CD4-positive, alpha-beta T cell treated with Interleukin-2 at 100 ng/mL for 4 hours (primary cell): ENCODE measurements at places on chromosomes 6 and 20.

DNA sequence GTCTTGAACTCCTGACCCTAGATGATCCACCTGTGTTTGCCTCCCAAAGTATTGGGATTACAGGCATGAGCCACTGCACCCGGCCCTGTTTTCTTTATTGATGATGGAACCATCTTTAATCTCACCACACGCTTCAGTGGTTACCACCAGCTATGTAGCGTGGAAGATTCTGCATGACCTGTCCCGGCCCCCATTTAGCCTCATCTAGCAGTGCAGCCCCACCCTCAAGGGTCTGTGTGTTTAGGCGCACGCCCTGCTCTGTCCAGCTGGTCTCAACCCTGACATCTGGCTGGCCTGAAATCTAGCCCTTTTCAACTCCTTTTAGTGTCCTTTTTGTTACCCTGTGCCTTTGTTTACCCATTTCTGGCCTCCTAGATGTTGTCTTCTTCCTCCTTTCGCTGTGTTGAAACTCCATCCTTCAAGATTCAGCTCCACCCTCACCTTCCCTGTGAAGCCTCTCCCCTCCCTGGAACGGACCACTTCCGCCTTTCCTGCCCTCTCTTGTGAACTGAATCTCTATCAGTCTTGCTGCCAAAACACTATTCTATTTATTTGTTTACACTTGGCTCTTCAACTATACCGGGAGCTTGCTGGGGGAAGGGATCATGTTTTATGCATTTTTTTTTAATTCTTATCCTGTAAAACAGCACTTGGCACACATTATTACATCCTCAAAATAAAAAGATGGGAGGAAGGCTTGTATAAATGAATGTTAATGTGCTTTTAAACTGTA, 101.0 kb upstream of the MTHFD1L start:
- no peak for DNase-seq

GRCh38 chr6:80540700-80541099, 434.2 kb downstream of the BCKDHB start:
- no peak for DNase-seq

GRCh38 chr6:136921936-136922684, at the start of gene SLC35D3:
SLC35D3 (plus strand) TSS chr6:136922301; CDS start chr6:136922429, 128 bp downstream.
- DNase-seq, result no peak

DNA sequence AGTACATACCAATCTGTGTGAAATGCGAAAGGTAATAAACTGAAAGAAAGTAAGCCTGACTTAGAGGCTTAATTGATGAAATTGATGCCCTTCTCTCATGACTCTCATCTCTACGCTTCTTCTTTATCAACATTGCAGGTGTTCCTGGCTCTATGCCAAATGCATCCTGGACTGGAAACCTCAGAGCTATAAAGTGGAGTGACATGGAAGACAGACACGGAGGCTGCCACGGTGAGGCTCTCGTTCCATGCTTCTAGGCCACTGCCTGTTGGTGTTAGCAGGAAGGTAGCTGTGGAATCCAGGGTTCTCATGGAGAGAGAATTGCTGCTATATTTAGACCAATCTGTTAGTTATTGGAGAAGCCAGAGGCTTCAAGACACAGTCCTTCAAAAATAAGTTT, 73.2 kb downstream of the C6orf52 start:
- DNase-seq, result no peak

DNA sequence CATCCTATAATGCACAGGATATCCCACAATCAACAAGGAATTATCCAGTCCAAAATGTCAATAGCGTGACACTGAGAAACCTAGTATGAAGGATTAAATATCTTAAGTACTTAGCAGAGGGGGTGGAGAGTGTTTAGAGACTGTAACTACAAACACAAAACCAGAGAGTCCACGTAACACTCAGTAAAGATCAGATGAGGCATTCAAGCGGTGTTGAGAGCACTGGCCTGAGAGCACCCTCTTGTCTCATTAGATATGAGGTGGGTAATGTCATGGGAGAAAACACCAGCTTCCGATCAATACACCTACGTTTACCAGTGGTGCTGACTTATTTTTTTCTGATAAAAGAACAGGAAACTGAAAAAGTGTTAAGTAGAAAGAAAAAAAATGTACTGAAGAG, 2.3 kb downstream of the FAM184A start:
- DNase-seq, result peak; percentile 40

GRCh38 chr6:107198631-107199416, 83.5 kb upstream of the BEND3 start:
- no peak for DNase-seq

- DNase-seq, result no peak
Measured at GRCh38 chr20:49563015-49563980, 4.6 kb downstream of the PTGIS start.

- DNase-seq, result no peak
Measured at GRCh38 chr20:48771542-48771941, 56.3 kb downstream of the PREX1 start.

- DNase-seq, result peak; percentile 14
Measured at GRCh38 chr6:96947055-96947454, 22.5 kb downstream of the KLHL32 start.

GRCh38 chr6:15260099-15260821, 14.4 kb downstream of the JARID2 start:
- no peak for DNase-seq

- DNase-seq, result no peak
Measured at GRCh38 chr6:155011809-155012291, 16.7 kb downstream of the TIAM2 start.

- peak; percentile 8 for DNase-seq
Measured at GRCh38 chr20:47574616-47575364, 73.1 kb downstream of the NCOA3 start.

DNA sequence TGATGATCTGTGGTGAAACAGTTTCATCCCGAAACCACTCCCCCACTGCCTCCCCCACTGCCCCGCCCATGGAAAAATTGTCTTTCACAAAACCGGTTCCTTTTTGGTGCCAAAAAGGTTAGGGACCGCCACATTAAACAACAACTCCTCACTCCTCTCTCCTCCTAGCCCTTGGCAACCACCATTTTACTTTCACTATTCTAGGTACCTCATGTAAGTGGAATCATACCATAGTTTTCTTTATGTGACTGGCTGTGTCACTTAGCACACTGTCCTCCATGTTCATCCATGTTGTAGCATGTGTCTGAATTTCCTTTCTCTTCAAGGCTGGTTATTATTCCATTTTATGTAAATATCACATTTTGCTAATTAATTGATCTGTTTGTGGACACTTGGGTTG, 99.3 kb downstream of the UTRN start:
- no peak for DNase-seq

DNA sequence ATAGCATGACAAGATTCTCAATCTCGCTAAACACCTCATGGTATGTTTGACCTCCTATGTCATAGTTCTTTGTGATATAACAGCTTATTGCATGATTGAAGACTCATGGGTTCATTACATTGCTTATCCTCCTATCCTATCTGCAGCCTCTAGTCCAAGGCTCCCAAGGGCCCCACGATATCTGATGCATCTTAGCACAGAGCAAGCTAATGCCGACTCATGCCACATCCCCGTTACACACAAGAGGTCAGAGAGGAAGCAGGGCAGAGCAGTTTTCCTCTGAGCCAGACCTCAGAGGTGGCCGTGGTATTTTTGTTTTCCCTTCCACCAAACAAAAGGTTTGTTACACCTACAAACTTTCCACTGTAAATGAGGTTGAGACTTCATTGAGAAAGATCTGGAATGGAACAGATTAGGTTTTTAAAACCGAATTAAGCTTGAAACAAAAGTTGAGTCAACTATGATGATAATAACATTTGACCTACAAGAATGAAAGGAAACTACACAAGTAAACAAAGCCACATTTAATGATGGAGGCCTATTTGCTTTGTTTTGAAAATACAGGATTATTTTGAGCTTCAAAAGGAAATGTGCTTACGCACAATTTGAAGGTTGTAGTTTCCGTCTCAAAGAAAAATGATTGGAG, 133.9 kb upstream of the MYLIP start:
- DNase-seq, result no peak

DNA sequence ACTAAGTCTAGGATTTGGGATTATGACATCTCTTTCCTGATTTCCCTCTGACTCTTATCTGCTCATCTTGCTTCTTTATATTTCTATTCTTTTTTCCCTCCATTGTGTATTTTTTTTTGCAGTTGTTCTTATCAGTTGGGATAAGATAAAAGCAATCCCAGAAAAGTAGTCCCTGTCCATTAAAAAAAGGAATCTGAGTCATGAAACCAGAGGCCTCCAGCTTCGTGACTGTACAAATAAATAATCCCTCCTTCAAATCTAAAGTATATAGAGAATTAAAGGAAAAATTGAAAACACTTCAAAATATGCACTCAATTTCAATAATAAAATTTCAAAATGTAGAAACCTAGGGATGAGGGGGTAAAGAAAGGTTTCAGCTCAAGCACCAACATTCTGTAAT, 317.8 kb upstream of the NT5E start:
- DNase-seq, result no peak

- DNase-seq, result no peak
Measured at GRCh38 chr6:122696853-122697252, 82.7 kb upstream of the FABP7 start.

DNA sequence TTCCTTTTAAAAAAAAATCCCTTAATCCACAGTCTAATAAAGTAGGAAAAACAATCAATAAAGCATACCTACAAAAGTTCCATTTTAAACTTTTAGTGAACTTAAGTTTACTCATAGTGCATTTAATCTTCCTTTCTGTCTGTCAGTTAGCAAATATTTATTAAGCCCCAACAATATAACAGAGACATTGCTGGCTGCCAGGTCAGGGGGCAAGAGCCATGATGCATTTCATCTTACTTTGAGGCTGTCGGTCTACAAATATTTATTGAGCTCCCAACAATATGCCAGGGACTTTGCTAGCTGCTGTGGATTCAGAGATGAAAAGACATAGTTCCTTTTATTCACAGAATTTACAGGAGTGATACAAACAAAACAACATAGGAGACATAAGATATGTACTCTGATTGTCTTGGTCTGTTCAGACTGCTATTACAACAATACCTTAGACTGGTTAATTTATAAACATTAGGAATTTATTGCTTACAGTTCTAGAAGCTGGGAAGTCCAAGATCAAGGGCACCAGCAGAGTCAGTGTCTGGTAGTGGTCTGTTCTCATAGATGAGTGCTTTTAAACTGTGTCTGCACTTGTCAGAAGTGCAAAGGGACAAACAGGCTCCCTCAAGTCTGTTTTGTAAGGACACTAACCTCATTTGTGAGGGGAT, 118.6 kb downstream of the PLCB1 start:
- no peak for DNase-seq

GRCh38 chr6:14231501-14232280, 114.1 kb downstream of the CD83 start:
- DNase-seq, result no peak

DNA sequence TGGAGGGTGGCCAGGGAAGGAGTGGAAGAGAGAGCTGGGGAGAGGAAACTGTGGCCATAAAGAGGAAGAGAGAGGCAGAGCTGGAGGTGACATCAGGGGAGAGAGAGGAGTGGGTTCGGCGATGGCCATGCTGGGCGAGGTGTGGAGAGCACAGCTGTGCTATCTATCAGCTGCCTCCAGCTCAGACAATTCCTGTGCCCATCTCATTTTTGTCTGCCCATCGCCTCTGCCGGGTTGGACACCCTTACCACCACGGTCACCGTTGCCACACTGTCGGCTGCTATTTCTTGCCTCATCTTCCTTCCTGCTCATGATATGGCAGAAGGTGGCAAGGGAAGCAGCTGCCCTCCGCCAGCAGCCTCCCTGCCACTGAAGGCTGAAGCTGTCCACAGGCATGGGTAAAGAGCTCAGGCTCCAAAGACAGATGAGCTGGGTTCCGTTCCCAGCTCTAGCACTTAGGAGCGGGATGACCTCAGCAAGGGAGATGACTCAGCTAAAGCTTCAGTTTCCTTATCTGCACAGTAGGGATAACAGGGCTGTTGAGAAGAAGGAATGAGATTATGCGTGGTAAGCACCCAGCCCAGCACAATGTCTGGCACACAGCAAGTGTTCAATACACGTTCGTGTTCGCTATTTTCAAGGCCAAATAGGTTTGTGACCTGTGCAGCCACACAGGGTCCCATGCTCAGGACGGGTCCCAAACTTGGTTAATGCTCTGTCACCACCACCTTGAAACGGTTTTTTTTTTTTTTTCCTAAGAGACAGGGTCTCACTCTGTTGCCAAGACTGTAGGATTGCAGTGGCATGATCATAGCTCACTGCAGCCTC, 21.9 kb upstream of the TAF8 start:
- no peak for DNase-seq

GRCh38 chr6:52509281-52510212, 67.3 kb downstream of the TRAM2 start:
- DNase-seq, result no peak

- no peak for DNase-seq
Measured at GRCh38 chr6:42354702-42355101, 97.0 kb downstream of the TRERF1 start.

DNA sequence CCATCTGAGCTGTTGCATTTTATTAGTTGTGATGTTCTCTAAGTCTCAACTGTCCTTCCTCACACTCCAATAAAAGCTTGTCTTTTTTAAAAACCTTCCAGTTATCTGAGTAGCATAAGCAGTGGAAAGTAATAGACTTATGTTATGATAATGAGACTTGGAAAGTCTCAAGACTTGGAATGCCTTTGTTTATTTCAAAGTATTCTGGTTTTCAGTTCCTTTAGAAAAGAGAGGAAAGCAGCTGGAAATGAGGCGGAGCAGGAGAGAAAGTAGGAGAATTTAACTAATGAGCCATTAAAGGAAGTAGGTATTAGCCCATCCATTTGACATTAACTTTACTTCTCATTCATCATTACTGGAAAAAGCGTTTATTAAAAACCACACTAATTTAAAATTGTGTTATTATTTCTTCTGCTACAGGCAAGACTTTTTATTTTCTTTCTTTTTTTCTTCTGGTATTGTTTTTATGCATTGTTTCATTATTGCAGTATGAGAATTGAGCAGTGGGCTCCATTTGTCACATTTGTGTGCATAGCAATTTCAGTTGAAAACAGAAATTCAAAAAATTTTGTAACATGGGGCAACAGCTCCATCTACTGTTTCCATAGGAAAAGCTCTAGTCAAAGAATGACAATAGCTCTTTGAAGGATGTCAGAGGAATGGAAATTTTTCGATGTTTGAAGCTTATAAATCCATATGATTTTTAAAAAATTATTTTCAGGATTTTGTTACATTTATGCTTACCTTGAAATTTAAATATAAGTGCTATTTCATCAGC, 194.8 kb downstream of the COL9A1 start:
- peak; percentile 31 for DNase-seq

DNA sequence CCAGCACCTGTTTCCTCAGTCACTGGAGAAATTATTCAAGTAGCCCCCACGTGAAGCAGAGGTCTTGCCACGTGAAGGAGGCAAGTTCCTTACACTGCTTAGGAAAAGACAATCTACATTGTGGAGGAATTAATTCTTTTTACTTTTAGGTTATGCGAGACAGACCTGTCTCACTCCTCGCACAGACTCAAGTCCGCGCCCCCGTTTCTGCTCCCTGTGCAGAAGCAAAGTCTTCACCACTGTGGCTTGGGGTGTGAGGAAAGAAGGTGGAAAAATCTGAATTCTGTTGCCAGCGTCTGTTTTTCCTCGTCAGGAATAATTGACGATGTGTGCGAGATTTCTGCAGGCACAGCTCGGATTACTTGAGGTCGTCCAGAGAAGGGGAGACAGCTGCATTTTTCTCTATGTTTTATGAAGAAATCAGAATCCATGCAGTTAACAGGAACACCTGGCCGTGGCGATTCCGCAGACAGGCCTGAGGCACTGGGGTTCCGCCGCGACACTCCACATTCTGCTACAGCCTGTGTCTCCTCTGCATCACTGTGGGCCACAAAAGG, 185.1 kb downstream of the SMOC2 start:
- DNase-seq, result no peak
